GM19239 (cell line): ENCODE measurements at places on chromosomes 7 and 10.

DNA sequence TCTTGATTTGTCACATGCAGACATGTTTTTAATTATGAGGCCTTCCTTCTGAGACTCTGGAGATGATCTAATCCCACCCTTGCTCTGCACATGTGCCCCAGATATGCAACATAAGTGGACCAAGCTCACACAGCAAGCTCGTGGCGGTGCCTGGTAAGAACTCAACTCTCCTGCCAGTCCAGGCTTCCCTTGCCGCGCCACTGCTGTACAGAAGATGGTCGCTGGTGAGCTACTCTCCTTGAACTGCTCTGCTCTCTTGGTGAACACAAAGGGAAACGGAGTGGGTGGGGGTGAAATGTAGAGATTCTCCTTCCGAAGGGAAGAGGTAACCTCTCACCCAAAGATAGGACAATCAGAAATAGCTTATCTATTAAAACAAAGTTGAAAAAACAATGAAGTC lies 25.7 kb downstream of the MYOF start:
- no peak for DNase-seq

DNA sequence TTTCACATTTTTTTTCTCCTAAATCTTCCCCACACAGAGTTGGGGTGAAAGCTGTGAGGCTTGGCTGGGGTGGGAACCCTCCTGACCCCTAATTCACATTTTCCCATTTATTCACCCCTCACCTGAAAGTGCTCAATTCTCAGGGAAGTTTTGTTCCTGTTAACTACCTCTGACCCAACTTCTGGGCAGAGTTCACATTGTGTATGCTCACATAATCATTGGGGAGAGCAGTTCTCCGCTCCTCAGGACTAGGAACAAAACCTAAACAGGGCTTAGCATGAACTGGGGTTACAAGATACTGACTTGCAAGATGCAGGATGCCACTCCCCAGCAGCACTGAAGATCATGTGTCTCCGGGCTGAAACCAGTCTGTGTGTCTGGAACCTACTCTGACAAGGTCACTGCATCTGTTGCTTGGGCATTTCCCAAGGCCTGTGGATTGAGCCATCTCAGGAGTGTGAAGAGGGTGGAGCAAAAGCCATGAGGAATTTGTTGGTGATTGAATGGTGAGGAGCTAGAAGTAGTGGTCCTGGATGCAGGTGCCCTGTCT lies 258.1 kb upstream of the IGFBP3 start:
- no peak for DNase-seq

- no peak for DNase-seq
Observed at GRCh38 chr10:31063841-31064240, 32.2 kb upstream of the ZNF438 start.

- no peak for DNase-seq
Observed at GRCh38 chr7:134920026-134920753, 66.1 kb upstream of the AGBL3 start.

- DNase-seq: no peak
Observed at GRCh38 chr10:111515264-111515663, 438.4 kb downstream of the ADRA2A start.

- no peak for DNase-seq
Observed at GRCh38 chr7:124840435-124840834, 74.8 kb upstream of the GPR37 start.

- no peak for DNase-seq
Observed at GRCh38 chr7:93117327-93117726, 452 bp downstream of the SAMD9 start.

DNA sequence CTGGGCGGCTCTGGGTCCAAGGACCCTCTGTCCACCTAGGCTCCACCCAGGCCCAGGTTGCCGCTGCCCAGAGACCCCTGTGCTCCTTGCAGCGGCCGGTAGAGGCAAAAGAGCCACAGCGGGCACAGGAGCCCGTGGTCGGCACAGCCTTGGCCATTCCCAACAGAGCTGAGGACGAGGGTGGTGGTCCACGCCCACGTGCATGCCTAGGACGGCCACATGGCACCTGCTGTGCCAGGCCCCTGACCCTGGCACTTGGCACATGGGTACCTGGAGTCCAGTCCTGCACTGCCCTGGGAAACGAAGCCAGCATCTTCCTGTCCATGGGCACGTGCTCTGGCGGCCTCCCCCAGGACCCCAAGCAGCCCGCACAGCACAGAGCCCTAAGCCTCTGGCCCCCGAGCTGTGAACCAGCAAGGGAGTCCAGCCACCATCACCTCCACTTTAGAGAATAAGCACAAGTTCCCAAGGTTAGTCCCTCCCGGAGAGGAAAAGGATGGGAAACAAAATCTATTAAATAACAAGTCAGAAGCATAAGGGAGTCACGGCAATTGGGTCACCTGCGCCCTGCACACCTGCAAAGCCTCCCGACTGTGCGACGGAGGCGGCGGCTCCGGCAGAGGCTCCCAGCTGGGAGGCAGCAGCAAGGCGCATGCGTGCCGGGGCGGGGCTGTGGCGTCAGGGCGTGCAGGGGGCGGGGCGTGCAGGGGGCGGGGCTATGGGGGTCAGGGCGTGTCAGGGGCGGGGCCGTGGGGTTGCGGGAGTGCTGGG lies 59.1 kb downstream of the STK32C start:
- no peak for DNase-seq

DNA sequence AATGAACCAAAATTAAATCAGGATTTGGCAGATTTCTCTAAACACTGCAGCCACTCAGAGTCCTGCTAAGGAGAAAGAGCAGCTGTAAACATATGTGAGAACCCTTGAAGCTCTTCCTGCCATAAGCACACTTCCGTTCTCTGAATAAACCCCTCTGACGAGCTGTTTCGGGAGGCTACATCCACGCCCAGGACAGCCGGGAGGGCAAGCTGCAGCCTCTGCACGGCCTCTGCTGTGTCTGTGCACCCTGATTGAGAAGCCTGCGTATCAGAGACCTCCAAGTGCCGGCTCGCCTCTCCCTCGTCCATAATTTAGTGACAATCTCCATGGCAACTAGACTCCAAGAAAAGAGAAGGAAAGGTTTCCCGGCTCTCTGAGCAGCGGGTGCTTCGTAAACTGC lies 114.4 kb downstream of the PTPRN2 start:
- no peak for DNase-seq

GRCh38 chr10:121835376-121835775 lies 92.5 kb downstream of the ATE1 start:
- no peak for DNase-seq

DNA sequence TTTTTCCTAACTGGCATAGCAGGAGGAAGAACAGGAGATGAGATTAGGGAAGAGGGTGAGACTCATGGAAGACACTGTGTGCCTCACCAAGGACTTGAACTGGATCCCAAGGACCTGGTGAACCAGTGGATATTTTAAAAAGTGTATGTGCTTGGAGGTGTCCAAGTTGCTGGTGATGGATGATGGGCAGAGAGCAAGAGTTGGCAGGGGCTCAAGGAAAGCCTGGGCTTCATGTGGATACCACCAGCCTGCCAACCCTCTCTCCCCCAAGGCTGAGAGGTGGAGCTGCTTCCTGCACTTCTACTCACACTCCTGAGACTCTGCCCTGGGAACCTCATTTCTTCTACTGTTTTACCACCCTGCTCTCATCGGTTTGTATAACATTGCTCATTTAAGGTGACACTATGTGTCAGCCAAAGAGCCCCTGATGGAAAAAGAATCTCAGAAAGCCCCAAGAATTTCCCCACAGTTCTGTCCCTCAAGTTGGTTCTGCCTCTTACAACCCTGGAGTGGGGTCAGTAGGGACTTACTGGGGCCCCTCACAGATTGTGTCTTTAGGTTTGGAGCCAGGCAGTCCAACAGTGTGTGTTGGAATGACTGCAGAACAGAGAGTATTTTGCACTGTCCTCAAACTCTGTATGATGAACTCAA lies 56.2 kb upstream of the PDCD4 start:
- no peak for DNase-seq

DNA sequence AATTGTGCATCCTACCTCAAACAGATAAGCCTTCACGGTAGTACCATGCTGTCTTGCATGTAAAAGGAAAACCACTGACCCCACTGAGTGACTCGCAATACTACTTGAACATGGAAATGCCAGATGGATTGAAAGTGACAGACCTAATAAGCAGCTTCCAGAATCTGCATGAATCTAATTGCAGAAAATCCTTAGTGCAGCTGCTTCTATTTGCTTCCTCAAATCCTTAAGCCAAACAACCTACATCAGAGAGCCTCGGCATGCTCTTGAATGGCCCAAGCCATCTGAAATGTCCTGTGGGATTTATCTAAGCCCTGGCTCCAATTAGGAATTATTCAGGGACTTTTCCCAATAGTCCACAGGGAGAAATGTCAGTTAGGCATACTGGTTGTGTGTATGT lies 509.5 kb upstream of the CELF2 start:
- no peak for DNase-seq

GRCh38 chr10:31677195-31678138 lies 251.2 kb downstream of the ARHGAP12 start:
- no peak for DNase-seq

- DNase-seq: no peak
Observed at GRCh38 chr7:140230861-140231770, 54.3 kb upstream of the KDM7A start.

GRCh38 chr10:114661212-114661880 lies 3.3 kb upstream of the ABLIM1 start:
- no peak for DNase-seq

DNA sequence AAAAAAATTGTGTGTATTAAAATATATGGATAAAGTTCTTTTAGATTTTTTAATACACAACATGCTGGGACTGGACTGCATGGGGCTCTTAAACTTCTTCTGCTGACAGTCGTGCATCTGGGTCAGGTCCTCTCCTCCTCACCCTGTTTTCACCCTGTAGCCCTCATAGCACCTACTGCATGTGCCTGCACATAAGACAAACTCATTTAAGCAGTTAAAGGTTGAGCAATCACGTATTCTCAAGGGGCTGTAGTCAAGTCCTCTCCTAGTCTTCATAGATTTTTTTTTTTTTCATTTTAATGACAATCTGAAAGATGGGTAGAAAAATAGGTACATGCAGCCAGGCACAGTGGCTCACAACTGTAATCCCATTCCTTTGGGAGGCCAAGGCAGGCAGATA lies 23.6 kb upstream of the PDCD4 start:
- DNase-seq: no peak

- no peak for DNase-seq
Observed at GRCh38 chr7:55052081-55052480, 33.3 kb downstream of the EGFR start.

DNA sequence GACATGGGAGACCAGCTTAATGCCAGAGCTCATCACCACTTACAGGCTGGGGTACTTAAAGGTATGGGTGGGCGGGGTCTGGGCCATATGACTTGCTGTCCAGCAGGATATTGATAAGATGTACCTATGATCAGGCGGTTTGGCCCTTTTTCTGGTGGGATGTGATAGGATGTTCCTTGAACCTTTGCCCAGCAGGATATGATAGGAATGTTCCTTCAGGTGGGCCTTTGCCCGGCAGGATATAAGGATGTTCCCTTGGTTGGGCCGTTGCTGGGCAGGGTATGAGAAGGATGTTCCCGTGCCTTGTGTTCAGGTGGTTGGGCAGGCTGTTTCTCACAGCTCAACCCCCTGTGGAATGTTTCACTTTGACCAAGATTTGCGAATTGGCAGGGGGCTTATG lies 187.2 kb upstream of the CXCL12 start:
- DNase-seq: no peak

DNA sequence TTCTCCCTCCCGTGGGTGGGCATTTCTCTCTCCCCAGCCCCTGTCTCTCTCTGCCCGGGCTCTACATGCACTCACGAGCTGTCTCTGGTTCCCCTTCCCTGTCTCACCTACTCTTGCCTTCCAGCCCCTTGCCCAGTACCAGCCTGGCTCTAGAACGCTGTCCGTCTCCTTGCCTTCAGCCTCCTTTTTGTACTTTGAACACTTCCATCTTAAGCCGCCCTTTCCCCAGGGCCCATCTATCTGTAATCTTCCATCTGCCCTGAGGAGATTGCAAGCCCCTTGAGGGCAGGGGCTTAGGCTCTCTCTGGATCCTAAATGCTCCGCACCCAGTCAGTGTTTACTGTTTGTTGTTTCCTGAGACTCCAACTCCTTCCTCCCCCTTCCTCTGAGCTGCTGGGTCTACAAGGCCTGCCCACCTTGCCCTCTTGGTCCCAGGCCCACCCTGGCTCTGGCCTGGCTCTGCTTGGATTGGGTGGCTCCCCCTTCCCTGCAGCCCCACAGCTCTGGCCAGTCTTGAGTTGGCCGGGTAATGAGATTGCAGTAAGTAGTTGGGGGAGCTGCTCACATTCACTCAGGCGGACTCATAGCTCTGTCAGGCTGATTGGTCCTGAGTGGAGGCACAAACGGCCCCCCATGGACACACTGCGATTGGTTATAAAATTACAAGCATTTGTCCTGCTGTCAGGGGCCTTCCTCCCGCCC lies 28.3 kb downstream of the POLL start:
- DNase-seq: no peak

DNA sequence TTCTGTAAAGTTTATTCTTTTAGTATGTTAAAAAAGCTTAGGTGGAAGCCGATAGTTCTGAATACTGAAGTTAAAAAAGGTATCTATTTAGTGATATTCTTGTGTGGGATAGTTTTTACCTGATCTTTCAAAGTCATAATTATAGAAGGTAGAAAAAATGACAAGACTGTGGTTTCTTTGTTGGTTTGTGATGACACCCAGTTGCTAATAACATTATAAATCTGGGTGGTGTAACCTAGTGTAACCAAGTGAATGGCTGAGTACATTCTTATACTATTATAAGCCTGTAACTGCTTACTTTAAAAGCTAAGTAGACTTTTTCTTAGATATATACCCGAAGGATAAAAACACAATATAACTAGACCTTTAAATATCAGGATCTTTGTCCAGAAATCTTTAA lies 2.3 kb downstream of the CDK13 start:
- no peak for DNase-seq

DNA sequence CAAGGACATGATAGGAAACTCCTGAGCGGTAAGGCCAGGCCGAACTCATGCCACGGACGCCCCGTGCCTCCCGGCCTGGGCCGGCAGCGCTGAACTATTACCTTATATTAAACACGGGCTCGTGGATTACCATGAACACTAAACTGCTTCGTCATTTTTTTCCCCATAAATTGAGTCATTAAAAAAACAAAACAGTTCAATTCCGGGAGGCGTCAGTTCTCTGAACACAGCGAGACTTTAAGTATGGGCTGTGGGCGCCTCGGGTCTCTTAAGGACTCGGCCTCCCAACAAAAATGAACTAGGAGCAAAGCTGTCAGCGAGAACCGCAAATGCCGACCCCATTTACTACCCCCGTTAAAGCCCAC lies 519 bp downstream of the PITRM1 start:
- DNase-seq: no peak

- DNase-seq: no peak
Observed at GRCh38 chr10:72557362-72557761, 68.5 kb downstream of the MICU1 start.

- no peak for DNase-seq
Observed at GRCh38 chr7:117098457-117098856, 145.2 kb downstream of the ST7 start.

DNA sequence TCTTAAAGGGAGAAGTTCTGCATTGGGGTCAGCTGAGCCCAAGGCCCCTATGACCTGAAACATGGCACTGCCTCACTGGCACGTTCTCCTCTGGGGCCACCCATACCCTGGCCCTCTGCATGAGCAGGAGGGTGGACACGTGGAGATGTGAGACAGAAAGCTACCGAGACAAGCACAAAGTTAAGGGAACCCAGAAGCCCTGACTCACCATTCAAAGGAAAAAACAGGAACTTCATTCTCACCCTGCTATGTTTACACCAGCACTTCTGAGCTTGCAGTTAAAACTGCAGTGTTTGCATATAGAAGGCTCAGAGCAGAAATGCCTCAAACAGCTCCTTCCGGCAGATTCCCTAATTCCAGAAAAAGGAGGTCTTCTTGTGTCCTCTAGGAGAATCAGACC lies 41.7 kb downstream of the DENND11 start:
- no peak for DNase-seq

- no peak for DNase-seq
Observed at GRCh38 chr10:48926764-48927540, 12.7 kb downstream of the LRRC18 start.
